Right ventricle myocardium superior (tissue), 1 donor: ENCODE measurements at places on chromosomes 12 and 14. TPM values are rescaled to one million over a fixed set of nuclear protein-coding genes. Genes with fewer than 3 reads are reported as not detected.

DNA sequence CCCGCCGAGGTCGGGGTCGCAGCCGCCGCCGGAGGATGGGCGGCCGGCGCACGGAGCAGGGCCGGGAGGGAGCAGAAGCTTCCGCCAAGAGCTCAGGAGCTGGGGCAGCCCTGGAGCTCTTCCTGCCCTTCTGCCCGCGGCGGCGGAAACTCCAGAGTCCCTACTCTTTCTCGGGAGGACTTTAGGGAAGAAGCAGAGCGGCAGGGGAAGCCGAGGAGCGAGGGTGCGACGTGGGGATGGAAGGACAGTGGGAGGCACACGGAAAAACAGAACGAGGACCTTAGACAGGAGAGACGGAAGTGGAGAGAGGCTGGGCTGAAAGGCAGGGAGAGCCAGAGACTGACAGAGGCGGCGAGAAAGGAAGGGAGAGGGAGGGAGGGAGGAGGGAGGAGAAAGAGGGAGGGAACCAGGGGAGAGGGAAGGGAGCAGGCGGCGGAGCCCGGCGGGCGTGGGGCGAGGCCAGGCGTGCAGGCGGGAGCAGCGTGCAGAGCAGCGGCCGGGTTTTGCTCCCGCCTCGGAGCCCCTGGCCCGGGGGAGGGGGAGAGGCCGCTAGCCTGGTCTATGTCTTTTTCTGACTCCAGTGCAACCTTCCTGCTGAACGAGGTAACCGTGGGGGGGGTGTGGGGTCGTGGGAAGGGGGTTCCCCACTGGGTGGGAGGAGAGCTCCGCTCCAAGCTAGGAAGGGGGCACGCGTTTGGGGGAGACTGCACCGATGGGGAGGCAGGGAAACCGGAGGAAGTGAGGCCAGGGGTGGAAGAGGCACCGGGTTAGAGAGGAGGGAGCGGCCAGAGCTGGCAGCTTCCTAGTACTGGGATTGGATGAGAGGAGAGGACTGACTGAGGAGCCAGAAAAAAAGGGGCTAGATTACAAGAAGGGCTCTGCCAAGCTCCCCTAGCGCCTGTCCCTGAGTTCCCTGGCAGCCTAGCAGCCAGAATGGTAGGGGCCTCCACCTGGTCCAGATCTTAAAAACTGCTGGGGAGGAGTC is 2.9 kb upstream of the CACNB3 start:
- peak; percentile 84 for DNase-seq

GRCh38 chr14:21436567-21437062 is 19.3 kb downstream of the CHD8 start:
- no peak for DNase-seq

DNA sequence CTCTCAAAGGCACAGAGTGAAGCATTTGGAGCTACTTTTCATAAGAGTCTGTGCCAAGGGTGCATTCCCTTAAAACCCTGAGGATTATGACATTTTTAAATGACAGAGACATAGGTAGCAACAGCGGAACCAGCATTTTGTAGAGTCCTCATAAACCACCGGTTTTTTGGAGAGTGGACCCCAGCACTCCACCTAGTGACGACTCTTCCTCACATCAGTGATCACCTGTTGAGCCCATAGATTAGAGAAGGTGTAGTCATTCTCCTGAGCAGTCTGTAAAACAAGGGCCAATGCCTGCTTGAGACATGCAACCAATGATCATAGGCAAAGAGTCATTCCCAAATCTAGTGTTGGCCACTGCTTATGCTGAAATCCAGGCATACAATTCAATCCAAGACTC is 399.1 kb downstream of the GXYLT1 start:
- no peak for DNase-seq

DNA sequence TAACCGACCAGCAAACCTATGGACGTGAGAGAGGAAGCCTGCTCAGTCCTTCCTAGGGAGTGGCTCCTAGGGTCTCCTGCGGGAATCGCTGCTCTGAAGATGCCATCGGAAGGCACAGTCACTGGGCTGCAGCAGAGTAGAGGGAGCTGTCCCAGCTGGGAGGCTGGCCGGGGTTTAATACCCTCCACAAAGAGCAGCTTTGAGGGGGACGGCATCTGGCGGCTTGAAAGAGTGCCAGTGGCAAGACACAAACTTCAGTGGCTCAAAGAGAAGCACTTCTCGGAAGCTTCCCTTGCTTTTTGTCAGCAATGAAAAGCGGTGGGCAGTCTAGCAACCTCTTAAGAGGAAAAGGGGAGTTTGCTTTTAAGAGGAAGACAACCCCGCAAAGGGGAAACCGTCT is 114.6 kb downstream of the TMEM132C start:
- DNase-seq: no peak

DNA sequence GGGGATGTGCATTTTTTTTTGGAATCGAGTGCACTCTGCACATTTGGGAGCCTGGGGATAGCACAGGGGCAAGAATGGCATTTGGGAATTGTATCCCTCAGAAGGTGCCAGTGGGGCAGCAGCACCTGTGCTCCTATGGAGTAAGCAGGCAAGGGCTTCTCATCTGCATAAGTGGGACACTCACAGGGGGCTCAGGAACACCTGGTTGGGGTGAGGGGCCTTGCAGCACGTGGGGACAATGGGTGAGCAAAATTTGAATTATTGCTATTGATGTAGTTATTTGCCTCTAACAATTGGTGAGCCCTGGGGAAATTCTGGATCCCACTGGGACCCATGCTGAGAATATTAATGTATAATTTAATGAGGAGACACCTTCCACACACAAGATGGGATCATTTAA is 274.2 kb downstream of the TTC6 start:
- DNase-seq: no peak

GRCh38 chr12:50784501-50784900 is 20.6 kb downstream of the ATF1 start:
- DNase-seq: no peak

DNA sequence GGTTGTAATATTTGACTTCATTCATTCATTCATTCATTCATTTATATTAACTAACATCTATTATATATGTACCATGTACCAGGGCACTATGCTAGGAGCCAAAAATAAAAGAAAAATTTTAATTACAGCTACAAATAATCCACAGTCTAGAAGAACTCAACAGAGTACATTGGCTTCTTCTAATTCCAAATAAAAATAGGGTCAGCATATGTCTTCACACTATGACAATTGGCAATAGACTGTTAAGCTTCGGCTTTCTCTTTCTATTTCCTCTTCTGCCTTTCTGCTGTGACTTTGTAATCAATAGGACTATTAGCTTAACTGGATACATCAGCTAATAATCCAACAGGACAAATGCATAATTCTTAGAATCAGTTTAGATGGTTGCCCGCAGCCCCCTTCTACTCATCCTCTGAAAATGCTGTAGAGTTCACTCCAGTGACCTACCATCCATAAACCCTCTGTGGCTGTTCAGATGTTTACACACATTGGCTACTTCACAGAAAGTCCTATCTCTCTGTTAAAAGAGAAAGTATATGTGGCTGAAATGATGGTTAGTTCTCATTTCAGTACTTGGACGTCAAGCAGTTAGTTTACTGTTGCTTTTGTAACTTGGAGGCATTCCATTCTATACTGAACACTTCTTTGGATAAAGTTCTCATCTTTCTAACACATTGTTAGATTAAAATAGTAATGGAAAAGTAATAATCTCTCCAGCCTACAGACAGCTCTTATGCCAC is 445.5 kb upstream of the GARIN6 start:
- no peak for DNase-seq

- no peak for DNase-seq
These were observed 165.3 kb downstream of the DICER1 start for GRCh38 chr14:94992046-94992445.

- DNase-seq: no peak
These were observed 1363.7 kb upstream of the TMEM132C start for GRCh38 chr12:126903027-126903876.

DNA sequence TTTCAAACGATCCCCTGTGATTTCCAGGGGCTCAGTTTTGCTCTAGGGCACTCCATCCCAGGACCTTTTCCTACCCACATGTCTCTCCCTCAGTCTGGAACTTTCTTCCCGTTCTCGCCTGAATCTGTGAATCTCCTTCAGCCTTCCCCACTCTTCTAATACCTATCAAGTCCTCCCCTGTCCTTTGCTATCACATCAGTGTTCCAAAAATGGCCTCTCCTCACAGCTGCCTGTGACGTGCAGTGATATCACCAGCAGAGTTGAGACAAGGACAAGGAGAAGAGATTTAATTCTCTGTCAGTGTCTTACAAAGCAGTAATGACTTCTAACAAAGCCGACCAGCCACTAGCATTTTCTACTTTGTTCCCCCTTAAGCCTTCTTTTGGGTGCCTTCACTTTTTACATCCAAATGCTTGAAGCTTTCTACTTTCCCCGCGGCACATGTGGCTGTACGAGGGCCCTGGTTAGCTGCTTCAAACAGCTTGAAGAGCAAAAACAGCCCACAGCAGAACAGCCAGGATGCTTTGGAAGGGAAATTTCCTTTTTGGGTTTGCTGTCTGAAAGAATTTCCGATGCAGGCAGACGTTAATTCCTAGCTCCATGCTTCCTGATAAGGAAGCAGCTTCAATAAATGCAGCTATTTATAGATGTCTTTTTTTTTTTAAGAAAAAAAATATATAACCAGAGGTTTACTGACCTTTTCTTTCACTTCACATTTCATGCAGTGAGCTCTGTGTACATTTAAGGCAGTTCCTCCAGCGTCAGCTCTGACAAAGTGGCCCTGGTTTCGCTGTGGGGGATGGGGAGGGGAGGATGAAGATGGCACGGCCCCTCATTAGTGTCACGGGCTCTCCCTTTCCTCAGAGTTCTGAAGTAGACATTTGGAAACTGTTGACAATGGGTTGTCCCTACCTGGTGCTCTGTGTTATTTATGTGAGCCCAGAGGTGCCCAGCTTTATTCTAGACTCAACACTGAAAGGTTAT is 109.3 kb downstream of the ETV6 start:
- no peak for DNase-seq

- peak; percentile 54 for DNase-seq
These were observed 88.1 kb downstream of the NINJ2 start for GRCh38 chr12:575129-575502.

DNA sequence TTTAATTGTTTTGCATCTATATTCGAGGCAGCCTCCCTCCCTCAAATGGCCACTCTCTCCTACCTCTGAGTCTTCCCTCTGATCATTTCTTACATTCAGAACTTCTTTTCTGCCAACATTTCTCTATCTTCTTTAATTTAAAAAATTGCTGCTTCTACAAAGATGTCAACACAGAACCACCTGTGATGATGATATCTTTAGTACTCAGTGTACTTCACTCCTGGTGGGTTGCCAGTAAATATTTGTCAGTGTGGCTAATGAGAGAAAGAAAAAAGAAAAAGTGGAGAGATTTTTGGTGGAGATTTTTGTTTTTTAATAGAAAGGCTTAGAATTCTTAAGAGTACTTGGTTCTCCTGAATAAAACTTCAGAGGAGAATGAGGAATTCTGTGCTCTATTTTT is 8.1 kb downstream of the RIC8B start:
- no peak for DNase-seq

DNA sequence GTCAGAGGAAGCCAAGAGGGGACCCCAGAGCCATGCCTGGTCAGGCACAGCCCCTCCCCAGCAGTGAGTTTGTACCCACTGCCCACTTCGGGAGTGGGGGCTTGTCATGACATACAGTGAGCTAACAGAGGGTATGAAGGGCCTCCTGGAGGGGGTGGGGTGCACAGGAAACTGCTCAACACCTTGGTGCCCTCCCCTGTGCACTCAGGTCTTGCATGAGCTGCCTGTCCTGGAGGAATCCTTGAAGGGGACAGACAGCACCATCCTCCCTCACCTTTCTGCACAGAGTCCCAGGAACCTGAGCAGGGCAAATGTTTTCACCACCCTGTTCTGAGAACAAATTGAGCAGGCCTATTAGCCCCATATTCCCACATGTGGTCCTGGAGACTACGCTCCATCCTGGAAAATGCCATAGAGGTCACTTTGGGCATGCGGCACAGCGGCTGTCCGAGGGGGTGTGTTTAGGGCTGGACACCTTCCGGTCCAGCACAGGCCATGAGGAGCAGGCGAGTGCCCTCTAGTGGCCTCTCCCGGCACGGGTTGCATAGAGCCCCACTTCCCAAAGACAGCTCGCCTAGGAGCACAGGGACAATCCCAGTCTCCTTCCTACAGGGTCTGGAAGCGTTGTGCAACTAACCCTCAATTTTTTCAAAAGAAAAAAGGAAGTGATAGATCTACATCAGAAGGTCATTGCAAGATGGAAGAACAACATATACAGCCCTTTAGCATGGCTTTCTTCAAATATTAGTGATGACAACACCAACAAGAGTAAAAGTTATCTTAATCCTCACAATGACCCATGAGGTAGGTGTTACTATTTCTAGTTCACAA is 31.9 kb upstream of the ZFP36L1 start:
- peak; percentile 94 for DNase-seq

DNA sequence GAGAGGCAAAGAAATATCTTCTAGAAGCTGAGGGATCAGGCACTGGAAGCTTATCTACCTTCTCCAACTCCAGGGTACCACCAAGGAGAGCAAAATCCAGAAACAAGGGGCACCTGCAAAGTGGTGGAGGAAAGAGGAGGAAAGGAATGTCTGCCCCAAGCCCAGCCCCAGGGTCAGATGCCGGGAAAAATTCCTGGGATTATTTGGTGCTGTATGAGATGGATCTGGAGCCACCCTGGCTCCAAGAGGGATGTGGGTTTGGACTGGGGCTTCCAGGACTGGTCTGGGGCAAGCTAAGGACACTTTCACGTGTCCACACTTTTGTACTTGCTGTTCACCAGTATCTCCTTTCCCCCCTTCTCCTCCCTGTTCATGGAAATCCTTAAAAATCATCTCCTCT is 69.8 kb downstream of the DPF3 start:
- DNase-seq: no peak

DNA sequence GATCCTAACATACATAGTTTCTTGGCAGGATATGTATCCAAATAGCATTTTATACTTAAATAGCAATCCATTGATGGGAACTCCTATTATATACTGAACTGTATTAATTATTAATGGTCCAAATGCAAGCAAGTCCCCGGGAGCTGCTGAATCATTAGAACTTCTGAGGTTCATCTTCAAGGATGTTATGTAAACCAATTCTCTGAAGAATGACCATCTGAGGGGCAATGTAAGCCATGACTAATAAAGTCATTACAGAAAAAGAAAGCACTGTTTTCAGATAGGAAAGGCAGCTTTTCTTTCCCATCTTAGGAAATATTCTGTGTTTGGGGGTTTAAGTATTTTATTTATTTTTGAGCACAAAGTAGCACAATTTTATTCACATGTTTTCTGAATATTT is 166.1 kb upstream of the SLC16A7 start:
- DNase-seq: no peak

GRCh38 chr12:117139025-117139717 is 40.0 kb upstream of the TESC start:
- no peak for DNase-seq

GRCh38 chr14:81007131-81007530 is 51.7 kb downstream of the TSHR start:
- DNase-seq: no peak

GRCh38 chr12:34334538-34334937 is 312.2 kb downstream of the ALG10 start:
- no peak for DNase-seq

GRCh38 chr12:66627270-66627987 is 51.4 kb downstream of the GRIP1 start:
- no peak for DNase-seq

Gene TCL1B
- not detected for total RNA-seq

Gene SMCO3
- not detected for total RNA-seq

Gene IRAK3
- total RNA-seq: 4.0 TPM

Gene PTPN21
- 32.2 TPM for total RNA-seq

Gene SERPINA1
- total RNA-seq: 5.0 TPM

Gene SYNE3
- 15.1 TPM for total RNA-seq

Gene TAS2R30
- 0.67 TPM for total RNA-seq

Gene MTRFR
- total RNA-seq: 8.1 TPM
